ENCODE measurements at places on chromosomes 7 and 10.

DNA sequence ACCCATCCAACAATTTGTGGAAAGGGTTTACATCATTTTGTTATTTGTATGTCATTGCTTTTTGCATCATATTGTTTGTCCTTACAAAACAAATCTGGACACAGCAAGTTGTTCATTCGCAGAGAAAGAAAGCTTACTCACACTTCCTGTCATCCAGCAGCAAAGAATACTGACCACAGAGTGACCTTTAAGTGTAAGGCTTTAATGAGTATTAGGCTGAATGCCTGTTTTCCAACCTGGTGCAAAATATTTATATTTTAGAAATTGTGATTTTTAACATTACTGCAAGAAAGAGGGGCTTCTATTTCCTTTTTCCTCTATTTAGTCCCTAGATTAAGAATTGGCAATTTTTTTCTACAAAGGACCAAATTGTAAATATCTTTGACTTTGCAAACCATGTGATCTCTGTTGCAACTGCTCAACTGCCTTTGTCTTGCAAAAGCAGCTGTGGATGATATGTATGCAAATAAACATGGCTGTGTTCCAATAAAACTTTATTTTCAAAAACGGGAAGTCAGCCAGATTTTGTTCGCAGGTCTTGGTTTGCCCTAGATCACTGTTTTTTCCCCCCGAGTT, 27.8 kb upstream of the ITGB1 start:
- no peak for DNase-seq

DNA sequence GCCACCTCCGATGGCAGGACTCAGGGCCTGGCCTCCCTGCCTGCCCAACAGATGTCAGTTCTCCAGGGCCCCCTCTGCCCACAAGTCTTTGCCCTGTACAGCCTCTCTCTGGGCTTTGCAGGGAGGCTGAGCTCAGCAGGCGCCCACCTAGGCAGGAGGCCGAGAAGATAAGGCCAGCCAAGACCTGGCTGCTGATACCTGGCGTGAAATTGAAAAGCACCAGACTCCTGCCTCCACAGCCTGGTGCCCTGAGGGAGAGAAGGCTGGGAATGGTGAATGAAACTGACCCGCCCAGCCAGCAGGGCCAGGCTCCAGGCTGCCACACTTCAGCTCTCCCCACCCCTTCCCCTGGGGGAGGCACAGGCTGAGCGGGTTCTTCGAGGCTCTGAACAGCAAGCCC, 145.8 kb downstream of the CDH23 start:
- no peak for DNase-seq

DNA sequence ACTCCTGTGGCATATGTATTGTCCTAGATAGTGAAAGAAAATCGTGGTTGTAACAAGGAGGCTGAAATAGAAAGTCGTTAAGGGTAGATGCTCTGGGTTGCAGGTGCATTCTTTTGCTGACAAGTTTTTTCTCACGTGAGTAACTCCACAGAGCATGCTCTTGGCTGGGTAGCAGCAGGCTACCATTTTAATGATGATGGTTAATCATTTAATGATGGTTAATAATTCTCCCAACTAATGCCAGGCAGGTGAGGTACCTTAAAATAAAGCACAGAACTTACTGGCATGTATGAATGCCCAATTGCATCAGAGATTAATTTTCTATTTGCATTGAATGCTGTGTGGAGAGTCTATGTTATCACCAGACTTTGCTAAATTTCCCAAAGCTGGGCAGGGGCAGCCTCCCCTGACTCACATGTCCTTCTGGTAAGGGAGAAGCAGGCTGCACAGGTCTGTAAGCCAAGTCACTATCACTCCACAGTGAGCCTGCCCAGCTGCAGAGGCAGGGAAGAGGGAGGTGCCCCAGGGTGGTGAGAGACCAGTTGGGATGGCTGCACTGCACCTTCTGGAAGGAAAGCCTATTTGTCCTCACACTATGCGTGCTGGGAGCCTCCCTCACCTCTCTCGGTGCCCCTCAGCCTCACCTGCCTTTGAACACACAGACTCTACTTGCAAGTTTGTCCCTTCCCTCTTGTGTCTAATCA, 287.0 kb upstream of the IGFBP3 start:
- no peak for DNase-seq

GRCh38 chr10:15320522-15321203, 50.4 kb downstream of the FAM171A1 start:
- no peak for DNase-seq

DNA sequence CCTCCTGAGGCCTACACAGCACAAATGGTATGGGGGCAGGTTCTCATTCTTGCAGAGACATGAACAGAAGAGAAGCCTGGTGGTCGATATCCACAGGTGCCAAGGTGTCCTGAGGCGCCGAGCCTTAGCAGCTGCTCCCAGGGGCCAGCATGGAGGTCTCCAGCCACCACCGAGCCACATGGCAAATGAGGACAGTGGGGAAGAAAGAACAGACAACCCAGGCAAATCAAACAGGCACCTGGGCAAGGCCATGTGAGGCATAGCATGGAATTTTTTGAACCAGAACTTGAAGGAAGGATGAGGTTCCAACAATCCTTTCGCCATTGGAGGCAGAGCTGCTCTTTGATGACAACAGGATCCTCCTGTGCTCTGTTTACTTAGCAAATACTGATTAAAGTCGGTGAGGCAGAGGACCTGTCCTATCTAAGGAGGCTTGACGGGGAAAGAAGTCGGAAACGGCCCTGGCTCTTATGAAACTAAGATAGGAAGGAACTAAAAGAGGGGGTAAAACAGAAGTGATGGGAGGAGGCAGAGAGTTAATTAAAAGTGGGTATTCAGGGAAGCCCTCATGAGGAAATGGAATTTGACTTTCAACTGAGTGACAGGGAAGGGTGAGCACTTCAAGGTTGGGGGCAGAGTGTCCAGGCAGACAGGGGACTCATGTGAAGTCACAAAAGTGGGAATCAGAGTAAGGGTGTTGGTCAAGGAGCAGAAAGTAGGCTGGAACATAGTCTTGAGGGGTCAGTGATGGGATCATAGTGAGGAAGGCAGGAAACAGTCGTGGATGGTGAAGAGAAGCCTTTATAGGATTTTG, 8.6 kb upstream of the CALML3 start:
- DNase-seq, result no peak

- DNase-seq, result no peak
Measured at GRCh38 chr10:44936314-44936975, 23.2 kb upstream of the RASSF4 start.

DNA sequence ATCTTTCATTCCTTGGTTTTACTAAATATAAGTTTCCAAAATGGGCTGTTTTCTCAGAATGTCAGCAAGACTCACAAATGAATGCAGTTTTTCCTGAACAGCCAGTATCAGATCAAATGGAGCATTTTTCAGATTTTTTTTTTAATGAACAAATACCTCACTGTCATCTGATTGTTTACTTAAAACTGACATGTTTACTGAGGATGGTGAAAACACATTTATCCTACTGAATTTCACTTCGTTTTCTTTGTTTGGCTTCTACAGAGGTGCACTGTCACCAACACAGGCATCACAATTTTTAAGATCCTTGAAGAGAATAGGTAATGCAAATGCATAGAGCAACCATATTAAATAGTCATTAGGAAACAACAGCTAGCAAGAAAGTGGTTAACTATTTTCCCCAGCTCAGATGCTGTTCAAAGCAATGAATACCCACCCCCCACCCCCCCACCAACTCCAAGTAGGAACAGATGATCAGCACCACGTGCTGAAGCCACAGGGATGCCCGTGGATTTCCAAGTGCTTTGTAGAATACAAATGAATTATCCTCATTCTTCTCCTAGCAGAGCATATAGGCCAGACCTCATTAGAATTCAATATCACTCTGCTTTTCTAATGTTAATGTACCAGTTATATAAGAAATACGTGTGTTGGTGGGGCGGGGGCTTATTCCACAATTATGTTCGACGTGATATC, 205.9 kb downstream of the SKAP2 start:
- DNase-seq, result no peak

GRCh38 chr7:3757059-3757458, 456.0 kb downstream of the SDK1 start:
- no peak for DNase-seq

GRCh38 chr7:5526100-5526905, 102.7 kb upstream of the TNRC18 start:
- DNase-seq, result peak; percentile 31

DNA sequence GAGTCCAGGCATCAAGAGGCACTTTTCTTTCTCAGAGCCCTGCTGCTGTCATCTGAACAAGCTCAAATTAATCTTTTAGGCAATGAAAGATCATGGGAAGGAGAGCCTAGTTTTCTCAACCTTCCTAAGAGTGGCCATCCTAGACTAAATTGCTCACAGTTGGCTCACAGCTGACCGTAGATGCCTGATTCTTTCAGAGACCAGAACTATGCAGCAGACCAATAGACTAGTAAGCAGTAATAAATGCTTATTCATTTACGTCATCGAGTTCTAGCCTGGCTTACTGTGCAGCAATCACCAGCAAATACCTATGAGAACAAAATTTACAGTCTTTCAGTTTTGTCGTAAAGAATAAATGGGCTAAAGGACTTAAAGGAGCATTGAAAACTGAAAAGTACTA, 602.9 kb upstream of the GHITM start:
- DNase-seq, result no peak

- DNase-seq, result no peak
Measured at GRCh38 chr7:32535162-32535702, 39.9 kb downstream of the AVL9 start.

GRCh38 chr10:77091597-77092165, 545.9 kb downstream of the KCNMA1 start:
- DNase-seq, result no peak

DNA sequence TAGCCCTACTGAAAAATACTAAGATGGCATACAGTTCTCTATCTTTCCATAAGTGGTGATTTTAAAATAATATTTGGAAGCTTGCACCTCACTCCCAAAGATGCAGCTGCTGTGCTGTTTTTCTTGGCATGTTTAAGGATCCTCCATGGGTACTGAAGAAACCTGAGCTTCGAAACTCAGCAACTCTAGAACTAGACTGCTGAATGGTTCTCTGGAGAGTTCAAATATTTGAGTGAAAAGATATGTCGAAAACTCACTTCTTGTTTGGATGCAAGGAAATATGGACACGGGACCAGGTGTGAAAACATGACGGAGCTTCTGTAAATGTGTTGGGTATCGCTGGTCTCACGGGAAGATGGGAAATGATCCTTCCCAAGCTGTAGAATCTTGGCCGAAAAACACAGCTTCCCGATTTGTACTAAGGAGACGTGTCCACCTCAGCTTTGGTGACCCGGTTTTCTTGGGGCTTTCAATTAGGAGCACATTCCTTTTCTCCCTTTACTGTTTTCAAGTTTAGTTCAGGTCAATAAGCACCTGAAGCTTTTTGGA, 543.8 kb upstream of the NRP1 start:
- no peak for DNase-seq

DNA sequence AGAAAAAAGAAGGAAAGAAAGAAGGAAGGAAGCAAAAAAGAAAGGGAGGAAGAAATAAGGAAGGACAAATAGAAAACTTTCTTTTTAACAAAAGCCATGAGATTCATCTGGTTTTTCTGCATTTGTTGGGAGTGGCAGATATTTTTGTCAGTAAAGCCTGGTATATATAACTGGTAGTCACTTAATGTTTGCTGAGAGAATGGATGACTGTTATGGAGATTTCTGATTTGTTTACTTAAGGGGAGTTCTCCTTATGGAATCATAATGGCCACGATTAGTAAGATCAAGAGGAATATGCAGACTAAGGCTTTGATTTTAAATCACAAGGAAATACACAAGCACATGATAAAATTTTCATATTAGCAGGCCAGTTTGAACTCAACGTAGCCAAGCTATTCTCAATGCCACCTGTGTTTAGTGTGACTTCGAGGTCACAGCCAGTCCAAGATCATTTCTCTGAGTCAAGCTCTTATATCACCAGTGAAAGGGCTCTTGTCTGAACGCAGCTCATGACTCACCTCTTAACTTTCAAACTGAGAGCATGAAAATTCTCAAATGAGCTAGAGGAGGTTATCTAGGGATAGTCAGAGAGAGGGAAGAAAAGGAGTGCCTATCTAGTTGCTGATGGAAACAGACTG, 445.1 kb upstream of the ZMIZ1 start:
- no peak for DNase-seq

DNA sequence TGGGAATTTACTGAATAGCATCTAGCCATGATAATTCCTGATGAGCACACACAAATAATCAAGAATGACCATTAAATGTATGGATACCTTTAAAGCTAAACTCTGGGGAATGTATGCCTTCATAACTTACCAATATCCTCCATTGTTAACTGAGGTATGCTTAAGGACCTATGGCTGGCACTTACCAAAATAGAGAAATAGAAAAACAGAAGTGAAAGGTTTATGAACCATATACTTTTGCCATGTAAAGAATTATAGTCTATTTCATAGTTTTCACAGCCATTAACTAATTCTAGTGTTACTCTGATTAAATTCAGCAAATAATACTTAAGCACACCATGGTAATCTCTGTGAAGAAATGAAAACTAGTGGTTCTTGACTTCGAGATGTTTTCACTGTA, 1360.6 kb upstream of the LRRTM3 start:
- no peak for DNase-seq

GRCh38 chr7:107891636-107892366, 818 bp downstream of the DLD start:
- no peak for DNase-seq

GRCh38 chr10:117441812-117442443, 66.7 kb upstream of the PDZD8 start:
- DNase-seq, result no peak

DNA sequence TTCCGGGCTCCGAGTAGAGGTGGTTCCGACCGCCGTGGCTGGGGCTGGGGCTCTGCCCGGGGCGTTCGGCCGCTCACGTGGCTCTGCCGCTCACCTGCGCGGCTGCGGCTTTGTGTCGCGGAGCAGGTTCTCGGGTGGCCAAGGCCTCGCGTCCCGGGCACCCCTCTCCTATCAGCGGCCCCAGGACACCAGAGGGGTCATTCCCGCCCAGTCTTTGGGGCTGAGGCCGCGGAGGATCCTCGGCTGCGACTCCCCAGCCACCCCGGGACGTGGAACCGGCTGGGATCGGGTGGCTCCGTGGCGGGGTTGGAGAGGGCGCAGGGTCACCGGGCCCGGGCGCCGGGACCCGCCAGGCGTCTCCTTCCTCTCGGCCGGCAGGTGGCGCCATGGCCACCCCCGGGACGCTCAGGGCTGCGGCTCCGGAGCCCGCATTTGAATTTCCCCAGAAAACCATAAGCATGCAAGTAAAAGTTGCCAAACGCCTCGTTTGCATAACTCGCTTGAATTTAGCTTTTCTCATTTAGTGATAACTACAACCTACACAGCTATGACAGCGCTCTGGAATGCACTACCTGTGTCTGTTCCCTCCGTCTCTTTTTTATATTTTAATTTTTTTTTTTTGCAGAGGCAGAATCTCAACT, 1.2 kb downstream of the COL26A1 start:
- DNase-seq, result peak; percentile 52

Measured in stimulated activated CD4-positive, alpha-beta T cell treated with anti-CD3 and anti-CD28 coated beads, Interleukin-1b, Interleukin-23, amount 100 ng/mL, for 1 hour (primary cell).